ENCODE measurements at places on chromosomes 3 and 15. TPM values are rescaled to one million over a fixed set of nuclear protein-coding genes. Genes with fewer than 3 reads are reported as not detected.

Gene SNX22
- total RNA-seq: 0.59 TPM

Gene ZNF501
- total RNA-seq: 2.0 TPM

Gene BSN
- 0.11 TPM for total RNA-seq

- DNase-seq: no peak
Measured at GRCh38 chr3:78907367-78907766, 860.4 kb downstream of the ROBO1 start.

Measured in activated CD4-positive, alpha-beta T cell treated with anti-CD3 and anti-CD28 coated beads for 36 hours (primary cell).